ENCODE measurements at places on chromosomes 7 and 10.

GRCh38 chr10:121783782-121784372 is 144.0 kb downstream of the ATE1 start:
- no peak for DNase-seq

GRCh38 chr10:71717551-71717951 is 2.0 kb downstream of the C10orf105 start:
- DNase-seq, result no peak

GRCh38 chr10:15313047-15313446 is 58.0 kb downstream of the FAM171A1 start:
- DNase-seq, result no peak

DNA sequence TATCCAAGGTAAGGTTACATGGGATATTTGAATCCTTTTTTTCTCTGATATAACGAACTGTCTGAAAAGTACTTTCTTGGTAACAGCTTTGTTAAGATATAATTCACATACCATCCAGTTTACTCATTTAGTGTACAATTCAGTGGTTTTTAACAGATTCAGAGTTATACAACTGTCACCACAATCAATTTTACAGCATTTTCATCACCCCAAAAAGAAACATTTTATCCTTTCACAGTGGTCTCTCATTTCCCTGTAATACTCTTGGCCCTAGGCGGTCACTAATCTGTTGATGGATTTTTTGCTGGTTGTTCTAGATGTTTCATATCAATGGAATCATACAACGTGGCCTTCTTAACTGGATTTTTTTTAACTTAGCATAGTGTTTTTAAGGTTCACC is 91.6 kb downstream of the GLCCI1 start:
- no peak for DNase-seq

- DNase-seq, result no peak
Observed at GRCh38 chr7:130935564-130936157, 201.7 kb upstream of the KLF14 start.

GRCh38 chr10:35640474-35640873 is 1.6 kb downstream of the FZD8 start:
- DNase-seq, result peak; percentile 20

DNA sequence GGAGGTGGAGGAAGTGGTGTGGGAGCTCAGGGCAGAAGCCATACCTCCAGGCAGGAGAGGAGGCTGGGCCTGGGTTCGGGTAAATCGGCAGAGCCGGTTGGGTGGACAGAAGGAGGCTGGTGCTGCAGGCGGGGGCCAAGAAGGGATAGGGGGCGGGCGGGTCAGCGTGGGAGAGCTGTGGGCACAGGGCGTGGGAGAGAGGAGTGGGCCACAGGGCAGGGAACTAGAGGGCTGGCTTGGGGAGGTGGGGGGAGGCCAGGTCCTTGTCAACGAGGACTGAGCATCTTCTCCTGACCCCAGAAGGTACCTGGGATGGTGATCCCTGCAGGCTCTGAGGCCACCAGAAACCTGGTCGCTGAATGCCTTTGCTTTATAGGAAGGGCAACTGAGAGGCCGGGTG is 11.9 kb downstream of the LAT2 start:
- no peak for DNase-seq

- DNase-seq, result no peak
Observed at GRCh38 chr10:131692686-131693334, 208.0 kb upstream of the PPP2R2D start.

DNA sequence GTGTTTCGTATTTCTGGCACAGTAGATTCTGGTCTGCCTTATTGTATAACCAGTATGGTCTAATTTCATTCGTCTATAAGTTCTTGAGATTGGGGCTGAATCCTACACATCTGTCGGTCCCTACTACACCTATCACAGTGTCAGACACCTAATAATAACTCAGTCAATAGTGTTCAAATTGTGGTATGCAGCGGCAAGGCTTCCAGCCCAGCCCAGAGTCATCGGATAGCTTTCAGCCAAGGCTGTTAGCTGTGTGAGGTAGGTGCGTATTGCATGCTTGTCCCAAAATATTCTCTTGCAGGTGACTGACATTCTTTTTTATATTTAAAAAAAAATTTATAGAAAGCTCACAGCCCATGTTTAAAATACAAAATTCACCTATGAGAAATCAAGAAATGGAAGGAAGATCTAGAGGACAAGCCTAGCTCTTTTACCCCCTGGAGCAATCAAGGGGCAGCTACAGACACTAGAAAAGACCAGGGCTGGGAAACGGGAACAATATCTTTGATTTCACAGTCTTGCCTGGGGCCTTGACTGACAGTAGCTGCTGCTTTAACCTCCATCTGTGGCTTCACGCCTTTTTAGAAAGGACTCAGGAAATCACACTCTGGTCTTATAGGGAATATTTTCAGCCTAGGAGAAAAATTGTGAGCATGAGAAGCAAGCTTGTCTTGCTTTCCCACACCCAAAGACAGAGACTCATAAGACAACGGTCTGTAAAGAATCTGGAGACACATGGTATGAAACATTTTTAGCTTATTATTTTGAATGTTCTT is 9.5 kb upstream of the ASB4 start:
- no peak for DNase-seq

- DNase-seq, result no peak
Observed at GRCh38 chr7:84251277-84251781, 56.7 kb upstream of the SEMA3A start.

DNA sequence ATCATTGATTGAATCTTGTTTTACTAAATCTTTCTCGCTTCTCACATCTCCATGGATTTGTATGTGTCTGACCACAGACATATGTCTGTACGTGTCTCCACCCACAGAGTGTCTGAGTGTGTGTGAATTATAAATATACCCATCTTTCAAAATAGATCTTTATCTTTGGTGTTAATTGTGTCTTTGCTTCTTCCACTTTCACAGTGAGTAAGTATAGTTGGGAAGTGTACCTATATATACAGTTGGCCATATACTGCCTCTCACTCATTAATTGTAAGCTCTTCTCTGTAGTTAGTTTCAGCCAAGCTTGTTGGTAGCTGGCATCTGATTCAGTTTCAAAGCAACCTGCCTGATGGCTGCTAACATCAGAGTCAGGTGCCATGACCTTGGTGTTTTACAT is 18.4 kb downstream of the EEPD1 start:
- DNase-seq, result no peak

GRCh38 chr10:110392868-110393740 is 88.4 kb upstream of the SMNDC1 start:
- peak; percentile 43 for DNase-seq

DNA sequence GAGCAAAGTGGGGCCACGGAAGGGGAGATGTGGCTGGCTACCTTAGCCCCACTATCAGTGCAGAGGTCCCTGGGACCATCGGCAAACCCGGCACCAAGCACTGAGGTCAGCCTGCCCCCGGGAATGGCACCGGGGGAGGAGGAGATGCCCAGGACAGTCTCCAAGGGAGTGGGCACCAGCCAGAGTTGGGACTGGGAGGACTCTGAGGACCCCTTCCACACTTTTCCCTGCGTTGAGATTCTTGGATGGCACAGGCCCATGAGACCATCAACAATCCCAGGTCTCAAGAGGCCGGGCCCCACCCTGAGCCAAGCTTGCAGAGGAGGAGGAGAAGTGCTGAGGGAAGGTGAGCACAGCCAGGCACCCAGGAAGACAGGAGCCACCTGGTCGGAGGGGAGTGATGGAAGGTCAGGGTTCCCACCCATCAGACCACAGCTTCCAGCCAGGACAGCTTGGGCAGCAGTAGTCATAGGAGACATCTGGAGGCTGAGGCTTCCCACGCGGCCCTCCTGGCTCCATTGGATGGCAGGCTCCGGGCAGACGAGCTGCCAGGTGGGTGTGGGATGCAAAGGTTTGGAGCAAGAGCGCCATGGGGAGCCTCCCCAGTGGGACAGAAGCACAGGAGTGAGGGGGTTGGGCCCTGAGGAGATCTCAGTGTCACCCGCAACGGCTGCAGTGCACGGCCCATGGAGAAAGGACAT is 2.6 kb upstream of the OPN4 start:
- DNase-seq, result no peak

DNA sequence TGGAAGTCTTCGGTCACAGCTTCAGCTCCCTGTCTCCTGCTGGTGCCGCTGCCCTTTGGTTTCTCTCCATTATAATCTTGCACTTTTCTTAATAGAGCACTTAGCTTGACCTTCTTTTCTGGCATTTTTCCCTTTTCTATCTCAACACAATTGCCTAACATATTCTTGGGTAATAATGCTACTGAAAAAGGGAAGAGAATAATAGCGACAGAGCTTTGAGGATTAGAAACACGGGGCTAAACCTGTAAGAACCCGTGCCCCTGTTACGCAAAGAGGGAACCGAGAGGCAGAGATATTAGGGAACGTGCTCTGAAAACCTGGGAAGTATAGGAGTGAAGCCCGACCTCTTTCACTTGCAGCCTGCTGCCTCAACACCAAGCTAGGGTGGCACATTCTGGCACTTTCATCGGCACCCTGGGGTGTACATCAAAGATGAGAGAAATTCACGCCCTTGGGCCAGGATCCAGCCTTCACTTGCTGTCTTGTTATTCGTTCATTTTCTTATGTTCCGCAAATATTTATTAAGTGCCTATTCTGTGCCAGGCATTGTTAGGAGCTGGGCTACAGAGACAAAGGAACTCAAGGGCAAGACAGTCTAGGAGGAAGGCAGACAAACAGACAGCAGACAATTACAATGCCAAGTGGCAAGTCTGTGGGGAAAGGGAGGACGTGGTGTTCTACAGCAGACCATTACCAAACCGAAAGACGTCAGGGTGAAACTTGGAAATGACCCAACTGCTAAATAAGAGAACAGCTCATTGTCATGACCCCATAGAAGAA is 33.0 kb upstream of the GALNTL5 start:
- DNase-seq, result no peak

- no peak for DNase-seq
Observed at GRCh38 chr7:98303906-98304305, 22.4 kb downstream of the BRI3 start.

DNA sequence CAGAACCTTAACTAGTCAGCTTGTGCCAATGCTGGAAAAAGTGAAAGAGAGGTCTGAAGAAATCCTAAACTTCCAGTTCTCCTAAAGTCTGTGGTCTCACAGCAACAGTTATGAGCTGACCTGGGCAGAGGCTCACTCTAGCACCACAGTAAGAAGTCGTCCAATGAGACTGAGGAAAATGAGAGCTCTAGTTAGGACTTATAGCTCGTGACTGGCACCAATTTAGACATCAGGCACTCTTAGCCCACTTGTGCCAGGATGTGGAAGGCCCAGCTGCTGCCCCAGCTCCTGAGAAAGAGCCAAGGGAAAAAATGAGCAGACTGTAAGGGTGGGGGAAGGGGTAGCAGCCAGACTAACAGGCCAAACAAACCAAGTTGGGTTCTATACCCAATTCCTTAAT is 7.6 kb downstream of the MMS19 start:
- no peak for DNase-seq

All from AG04450 (cell line).